ENCODE measurements at places on chromosomes 2 and 18. TPM values are rescaled to one million over a fixed set of nuclear protein-coding genes. Genes with fewer than 3 reads are reported as not detected.

DNA sequence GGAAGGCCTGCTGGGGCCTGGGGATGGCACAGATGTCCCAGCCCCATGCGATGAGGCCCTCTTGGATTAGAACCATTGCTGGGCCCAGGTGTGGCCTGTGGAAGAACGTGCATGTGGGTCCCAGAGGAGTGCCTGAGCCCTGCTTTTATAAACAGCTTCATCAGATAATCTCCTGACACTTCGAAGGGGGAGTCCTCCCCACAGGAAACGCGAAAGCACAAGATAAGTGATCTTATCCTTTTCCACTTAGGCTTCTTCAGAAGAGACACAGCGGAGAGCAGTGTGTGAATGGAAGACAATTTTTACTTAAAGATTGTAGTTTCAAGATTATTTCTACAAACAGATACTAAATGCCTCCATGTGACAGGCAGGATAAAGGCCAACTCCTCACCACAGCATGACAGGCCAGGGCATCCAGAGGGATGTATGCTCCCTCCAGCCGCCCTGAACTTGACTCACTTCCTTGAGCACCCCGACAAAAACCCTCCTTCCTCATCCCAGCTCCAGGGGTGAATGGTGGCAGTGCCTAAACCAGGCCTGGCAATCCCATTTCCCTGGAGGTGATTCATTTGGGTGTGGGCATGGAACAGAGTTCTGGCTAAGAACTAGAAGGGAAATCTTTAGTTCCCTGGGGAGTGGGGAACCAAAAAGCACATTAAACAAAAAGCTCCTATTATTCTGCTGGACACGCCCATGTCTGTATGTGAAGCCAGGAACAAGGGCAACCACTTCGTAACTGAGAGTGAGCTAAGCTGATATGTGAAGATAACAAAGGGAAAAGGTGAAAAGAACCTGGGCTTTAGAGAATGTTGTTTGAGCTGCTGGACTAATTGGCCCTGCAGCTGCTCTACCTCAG, 56.2 kb upstream of the TMEM163 start:
- DNase-seq = no peak

DNA sequence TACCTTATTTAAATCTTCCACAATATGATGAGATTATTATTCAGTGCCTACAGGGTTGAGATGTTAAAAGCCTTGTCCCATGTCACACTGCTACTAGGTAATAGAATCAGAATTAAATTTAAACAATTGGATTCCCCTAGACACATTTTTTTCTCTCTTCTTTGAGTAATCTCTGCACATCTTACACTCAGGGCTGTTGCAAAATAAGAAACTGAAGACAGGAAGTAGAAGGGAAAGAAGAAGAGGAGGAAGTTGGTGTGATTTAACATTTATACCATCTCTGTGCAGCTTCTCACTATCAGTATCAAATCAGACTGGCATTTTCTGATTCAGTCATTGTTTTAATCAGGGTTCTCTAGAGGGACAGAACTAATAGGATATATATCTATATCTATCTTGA, 677.6 kb downstream of the IRS1 start:
- no peak for DNase-seq

GRCh38 chr2:97653874-97654273, 8.0 kb downstream of the COX5B start:
- no peak for DNase-seq

- no peak for DNase-seq
Measured at GRCh38 chr18:49510393-49511115, 23.5 kb upstream of the C18orf32 start.

Gene IL36RN
- total RNA-seq = not detected

DNA sequence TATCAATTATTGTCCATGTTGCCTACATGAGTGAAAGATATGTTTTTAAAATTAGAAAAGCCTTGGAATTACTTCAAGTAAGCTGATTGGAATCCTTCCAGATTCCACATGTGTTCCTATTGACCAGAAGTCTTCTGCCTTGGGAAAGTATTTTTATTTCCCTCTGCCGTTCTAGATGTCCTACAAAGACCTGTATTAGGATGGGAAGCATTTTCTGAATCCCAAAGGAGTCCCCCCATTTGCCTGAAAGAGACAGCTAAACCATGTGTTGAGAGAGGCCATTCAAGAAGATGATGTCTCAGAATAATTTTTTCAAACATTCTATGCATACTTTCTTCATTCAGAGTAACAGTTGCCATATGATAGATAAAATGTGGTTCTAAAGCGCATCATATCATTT, 19.0 kb upstream of the MYO1B start:
- no peak for DNase-seq

DNA sequence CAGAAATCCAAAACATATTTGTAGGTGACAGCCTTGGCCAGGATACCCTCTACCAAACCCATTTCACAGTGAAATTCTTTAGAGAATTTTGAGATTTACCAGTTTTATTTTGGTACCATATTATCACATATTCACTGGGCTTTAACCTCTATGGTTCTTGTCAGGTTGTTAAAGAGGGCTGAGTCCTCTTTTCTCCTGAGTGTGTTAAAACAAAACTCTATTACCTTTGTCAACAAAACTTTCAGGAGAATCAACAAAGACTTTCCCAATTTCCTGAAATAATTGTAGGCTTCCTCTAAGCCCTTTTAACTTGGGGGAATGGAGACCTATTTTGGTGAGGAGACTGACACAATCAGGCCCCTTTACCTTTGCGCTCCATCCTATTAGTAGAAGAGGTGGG, 155.2 kb downstream of the TRABD2A start:
- no peak for DNase-seq

- no peak for DNase-seq
Measured at GRCh38 chr2:86809481-86810121, 18.9 kb upstream of the CD8A start.

DNA sequence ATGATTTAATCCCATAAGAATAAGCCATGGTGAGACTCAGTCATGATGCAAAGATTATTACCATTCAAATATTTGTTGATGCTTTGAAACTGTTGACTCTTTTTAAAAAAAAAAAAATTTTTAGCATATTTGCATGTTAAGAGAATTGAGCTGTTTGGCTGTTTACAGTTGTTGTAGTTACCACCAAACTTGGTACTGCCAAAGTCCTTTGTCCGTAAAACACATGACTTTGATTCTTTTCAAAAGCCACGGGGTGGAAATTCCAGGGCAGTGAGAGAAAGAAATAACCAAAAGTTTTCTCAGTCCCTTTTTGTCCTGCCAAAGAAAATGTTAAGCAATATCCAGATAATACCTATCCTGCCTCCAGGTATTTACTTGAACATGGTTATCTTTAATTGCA, 474.8 kb downstream of the METTL4 start:
- no peak for DNase-seq

DNA sequence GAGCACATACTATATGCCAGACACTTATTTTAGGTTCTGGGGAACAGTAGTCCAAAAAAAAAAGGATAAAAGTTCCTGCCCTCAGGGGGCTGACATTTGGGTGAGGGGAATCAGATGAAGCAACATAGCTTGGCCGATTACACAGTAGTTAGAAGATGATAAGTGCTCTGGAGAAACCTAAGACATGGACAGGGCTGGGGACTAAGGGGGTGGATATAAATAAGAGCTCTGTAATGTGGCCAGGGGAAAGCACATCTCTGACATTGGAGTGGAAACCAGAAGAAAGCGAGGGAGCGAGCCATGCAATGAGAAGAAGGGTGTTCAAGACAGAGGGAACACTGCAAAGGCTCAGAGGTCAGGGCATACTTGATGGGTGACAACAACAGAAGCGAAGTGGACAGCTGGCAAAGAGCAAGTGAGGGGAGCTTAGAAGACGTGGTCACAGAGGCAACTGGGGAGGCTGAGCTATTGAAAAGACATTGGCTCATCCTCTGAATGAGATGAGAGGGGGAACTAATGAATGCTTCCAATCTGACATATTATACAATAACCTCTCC, 11.4 kb downstream of the TMEM182 start:
- no peak for DNase-seq

Data from spleen (tissue), 13 donors.